HepG2 (cell line): ENCODE measurements at places on chromosomes 6 and 20. TPM values are rescaled to one million over a fixed set of nuclear protein-coding genes. Genes with fewer than 3 reads are reported as not detected.

DNA sequence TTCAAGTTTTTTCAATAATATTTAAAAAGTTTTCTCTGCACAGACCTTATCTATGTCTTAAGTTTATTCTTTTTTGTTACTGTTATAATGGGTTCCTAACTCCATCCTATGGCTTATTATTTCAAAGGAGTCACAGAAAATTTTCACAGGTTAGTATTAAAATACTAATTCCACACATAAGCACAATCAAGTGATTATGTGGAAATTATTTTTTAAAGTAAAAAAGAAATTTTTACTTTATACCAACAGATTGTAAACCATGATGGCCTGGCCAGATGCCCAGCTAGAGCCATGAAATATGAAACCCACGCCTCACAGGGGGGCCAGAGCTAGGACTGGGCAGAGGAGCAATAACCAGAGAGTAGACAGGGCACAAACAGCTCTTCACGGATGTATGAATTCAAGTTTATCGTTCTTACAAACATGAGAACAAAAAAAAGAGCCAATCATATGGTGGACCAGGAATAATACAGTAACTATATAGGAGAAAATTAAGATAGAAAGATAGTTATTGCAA lies 34.0 kb downstream of the NUDT3 start:
- DNase-seq = no peak

DNA sequence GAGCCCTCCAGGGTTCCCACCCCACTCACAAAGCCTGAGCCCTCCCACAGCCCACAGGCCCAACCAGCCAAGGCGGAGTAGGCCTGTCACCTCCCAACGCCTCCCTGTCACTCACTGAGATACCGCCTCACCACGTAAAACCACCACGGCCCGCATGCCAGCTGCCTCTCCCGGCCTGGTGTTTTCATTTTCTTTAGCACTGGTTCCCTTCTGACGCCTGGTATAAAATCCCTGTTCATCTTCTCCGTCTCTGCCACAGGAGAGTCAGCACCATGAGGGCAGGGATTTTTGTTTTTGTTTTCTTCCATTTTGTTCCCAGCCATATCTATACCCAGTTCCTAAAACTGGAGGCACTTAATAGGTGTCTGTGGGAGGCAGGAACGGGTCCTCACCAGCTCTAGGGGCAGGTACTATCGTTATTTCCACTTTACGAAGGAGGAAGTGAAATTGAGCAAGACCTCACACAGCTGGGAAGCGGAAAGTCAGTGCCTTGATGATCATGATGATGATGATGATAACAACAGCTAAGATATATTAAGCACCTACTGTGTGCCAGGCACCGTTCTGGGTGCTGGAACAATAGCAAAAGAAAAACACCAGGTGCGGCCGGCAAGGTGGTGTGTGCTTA lies 58.6 kb downstream of the SNAI1 start:
- no peak for DNase-seq

DNA sequence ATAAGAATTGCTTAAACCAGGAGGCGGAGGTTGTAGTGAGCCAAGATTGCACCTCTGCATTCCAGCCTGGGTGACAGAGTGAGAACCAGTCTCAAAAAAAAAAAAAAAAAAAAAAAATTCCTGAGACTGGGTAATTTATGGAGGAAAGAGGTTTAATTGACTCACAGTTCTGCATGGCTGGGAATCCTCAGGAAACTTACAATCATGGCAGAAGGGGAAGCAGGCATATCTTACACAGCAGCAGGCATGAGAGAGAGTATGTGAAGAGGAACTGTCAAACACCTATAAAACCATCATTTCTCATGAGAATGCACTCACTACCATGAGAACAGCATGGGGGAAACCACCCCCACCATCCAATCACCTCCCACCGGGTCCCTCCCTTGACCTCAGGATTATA lies 1.8 kb upstream of the FKBP1A start:
- no peak for DNase-seq

GRCh38 chr20:25453035-25453810 lies 45.8 kb downstream of the GINS1 start:
- DNase-seq = no peak

DNA sequence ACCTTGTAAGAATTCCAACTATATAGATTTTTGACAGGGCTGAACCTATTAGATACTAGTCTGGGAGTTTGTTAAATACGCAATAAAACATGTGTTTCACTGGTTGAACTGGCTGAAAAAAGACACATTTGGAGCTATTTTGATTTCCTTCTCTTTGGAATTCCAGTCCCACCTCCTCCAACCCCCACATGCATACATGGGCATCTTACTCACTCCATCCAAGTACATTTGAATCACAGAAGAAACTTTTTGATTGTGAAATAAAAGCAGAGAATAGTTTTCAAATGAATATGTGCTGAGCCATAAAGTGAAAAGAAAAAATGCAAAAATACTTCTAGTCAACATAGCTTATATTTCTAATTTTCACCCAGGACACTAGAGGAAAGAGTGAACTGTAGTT lies 33.9 kb upstream of the STXBP5 start:
- no peak for DNase-seq

KCNS1 gene
- 0.03 TPM in 1 of 2 replicates, not detected in the other for polyA plus RNA-seq

LPA gene
- polyA plus RNA-seq = 0.04 TPM in 1 of 2 replicates, not detected in the other
